ENCODE measurements at places on chromosomes 2 and 18.

DNA sequence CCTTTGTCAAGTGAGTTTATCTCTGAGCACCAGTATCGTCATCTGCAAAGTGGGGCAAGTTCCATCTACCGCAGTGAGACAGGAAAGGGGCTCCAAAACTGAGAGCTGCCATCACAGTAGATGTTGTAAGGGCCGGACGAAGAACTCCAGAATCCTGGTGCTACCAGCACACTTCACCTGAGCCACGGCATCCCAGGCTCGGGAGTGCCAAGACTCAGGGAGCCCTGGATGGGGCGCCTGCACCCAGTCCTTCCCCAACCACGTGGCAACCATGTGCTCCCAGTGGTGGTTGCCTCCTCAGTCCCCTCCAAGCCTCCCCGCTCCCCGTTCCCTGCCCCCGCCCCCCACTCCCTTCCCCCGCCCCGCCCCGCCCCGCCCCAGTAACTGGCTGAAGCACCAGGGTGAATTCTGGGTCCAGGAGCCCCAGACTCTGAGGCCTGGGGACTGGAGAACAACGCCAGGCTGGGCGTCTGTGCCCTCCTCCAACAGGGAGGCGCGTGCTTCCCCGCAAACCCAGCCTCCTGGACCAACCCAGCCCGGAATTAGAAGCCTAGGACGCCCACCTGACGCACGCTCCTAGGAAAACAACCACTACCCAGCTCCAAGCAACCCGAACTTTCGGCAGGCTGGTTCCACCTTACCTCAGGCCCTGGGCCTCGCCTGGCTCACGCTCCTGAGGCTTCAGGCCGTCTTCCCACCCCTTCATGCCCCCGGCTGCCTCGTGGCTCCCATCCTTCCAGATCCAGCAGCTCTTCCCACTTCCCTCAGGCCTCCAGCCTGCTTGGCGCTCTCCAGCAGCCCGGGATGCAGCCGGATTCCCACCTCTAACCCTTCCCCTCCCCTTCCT lies 67.6 kb downstream of the LAMA3 start:
- DNase-seq: no peak

DNA sequence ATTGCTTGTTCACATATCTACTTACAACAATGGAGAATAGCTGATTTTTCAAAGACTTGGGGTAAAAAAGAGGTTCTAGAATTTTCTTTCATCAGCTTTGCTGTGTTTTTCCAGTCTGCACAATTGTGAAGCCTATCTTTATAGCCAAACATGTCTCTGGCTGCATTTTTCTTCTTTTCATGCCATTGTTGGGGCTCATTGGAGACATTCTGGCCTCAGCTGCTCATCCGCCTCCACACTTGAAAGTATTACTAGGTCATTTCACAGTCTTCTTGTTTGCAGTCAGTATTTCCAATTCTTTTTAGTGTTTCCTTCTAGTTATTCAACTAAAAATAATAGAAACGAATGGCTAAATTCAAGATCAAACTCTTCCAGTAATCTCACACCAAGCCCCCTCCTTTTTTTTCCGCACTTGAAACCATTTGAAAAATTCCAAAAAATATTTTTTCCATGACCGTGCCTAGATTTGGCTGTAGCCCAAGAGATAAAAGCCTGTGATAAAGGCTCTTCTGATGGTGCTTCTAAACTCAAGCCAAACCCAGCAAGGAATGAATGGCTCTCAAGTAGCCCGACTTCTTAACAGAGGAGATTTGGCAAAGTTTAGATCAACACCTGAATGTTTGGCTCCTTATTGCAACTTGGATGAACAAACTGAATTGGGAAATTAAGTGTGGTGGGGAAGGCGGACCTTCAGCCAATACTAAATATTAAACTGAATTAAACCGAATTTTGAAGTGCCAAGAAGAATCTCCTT lies 103.4 kb downstream of the NRP2 start:
- DNase-seq: no peak

DNA sequence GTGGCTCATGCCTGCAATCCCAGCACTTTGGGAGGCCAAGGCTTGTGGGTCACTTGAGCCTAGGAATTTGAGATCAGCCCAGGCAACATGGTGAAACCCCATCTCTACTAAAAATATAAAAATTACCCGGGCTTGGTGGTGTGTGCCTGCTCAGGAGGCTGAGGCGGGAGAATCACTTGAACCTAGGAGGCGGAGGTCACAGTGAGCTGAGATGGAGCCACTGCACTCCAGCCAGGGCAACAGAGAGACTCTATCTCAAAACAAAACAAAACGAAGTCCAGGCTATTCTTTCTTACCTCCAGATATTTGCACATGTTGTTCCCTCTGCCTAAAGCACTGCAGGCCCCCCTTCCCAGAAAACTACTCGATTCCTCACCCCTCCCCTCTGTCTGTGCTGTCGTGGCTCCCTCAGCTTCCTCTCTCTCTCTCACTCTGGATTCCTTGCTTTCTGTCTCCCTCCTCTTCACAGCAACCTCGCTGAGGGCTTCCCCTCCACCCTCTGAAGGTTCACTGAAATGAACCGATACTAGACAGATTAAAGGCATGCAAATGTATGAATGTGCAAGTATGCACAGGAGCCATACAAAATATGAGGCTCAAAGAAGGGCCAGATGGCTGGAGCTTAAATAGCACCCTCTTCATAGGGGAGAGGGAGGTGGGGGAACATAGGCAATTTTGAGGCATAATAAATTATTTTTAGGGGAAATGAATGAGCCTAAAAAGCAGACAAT lies 18.5 kb downstream of the TMEM177 start:
- DNase-seq: no peak

GRCh38 chr2:229169751-229170150 lies 101.3 kb downstream of the PID1 start:
- no peak for DNase-seq

DNA sequence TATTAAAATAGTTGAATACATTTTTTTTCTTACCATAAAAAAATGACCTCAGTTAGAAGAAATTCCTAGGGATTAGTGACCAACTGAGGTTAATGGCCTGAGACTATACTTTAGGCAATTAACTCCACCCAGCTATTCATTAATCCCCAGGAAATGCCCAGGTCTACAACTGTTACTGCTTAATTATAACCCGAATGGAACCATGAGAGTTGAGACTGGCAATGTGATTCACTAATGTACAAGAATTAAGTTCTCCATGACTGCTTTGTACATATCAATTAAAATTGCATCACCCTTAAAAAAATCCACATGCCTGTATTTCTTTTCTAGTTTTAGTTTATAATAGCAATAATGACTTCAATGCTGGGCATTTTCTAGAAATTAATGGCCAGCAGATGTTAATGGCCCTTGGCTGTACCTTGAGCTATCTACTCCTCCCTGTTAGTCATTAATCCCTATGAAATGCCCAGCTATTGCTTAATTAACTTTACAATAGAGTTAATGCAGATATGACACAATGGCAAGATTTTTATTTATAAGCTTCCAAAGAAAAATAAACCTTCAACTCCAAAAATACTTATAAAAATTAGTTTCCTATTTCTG lies 44.1 kb downstream of the ERBB4 start:
- no peak for DNase-seq

DNA sequence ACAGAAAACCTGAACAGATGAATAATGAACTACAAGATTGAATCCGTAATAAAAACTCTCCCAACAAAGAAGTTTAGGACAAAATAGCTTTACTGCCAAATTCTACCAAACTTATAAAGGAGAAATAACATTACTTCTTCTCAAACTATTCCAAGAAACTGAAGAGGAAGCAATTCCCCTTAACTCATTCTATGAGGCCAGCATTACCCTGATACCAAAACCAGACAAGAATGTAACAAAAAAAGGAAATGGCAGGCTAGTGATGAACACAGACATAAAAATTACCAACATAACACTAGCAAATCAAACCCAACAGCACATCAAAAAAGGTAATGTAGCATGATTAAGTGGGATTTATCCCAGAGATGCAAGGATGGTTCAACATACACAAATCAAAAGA lies 213.7 kb upstream of the FOSL2 start:
- DNase-seq: no peak

All from GM18507 (cell line).